Activated T-cell treated with anti-CD3 and anti-CD28 coated beads for 24 hours (primary cell): ENCODE measurements at places on chromosomes 4 and X.

DNA sequence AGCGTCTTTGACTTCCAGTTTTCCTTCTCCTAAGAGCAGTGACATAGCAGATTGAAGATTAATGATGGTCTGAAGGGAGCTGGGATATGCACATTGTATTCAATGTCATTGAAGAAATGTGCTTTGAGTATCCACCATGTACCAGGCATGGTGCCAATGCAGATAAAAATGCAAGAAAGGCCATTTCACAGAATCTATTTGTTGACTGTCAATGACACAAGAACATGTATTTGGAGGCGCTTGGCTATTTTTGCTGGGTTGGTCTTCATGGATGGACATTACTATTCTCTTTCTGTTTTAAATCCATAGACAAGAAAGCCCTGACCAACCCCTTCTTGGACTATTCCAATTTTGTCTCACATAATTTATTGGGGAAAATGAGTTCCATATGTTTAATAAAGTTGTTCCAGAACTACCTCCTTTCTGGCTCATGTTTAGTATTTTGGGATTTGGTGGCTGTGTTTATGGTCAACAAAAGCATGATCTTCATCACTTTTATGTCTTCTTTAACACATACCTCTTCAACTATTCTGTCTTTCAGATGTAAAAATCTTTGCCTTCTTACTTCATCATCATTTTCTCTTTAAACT is 174.5 kb downstream of the CPE start:
- DNase-seq, result no peak

DNA sequence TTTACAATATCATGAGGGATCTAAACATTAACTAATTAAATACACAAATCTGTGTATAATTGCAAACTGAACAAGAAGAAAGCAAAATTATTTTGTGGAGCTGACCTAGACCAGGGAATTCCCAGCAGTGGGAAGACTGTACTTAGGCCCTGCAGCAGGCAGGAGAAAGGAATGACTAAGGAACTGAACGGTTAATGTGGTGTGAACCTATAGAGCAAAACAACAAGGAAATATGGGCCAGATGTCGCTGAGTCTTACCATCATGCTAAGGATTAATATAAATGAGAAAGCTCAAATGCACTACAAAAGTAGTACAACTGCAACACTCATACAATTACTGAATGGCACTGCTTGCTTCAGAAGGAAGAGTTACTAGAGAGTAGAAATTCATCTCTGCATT is 120.3 kb upstream of the ATXN3L start:
- DNase-seq, result no peak

DNA sequence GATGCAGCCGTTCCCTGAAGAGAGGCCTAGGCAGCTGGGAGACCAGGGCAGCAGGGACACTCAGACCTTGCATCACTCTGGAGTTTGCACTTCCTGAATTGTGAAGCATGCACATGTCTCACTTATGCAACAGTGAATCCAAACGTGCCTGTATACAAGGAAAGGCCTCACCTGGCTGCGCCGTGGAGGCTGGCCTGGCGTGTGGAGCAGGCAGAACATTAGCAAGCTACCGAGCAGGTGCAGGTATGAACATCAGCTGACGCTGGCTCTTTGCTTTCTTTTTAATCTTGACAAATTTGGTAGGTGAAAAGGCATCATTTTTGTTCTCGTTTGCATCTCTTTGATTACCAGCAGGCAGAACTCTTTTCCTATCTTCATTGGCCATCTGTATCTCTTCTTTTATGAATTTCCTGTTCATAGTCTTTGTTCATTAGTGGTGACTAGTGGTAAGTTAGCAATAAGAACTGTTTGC is 37.1 kb upstream of the IRAK1 start:
- no peak for DNase-seq

DNA sequence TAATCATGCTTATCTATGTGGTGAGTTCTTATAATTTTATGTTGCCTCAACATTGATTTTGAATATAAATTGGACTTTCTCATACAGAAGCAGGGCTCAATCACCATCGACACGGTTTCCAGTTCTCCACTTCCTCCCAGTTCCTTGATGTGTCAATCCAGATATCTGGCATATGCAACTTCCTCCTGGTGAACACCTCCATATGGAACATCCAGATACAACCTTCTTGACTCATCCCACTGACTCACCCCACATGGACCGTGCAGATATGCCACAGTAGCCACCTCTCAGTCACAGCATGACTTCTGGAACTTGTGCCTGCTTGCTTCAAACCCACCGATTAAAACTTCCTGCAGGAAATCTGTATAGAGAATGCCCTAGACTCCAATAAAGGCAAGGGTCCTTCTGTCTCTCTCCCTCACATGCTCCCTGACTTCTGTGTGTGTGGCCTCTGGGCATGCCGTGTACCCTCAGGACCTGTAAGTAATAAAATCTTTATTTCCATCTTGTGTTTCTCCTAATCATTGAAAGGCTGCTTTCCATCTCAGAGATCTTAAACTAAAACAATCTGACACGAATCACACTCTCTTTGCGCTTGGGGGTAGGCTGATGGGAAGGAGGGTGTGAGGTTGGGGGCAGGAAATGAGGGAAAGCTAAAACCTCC is 67.0 kb downstream of the HTRA3 start:
- no peak for DNase-seq

DNA sequence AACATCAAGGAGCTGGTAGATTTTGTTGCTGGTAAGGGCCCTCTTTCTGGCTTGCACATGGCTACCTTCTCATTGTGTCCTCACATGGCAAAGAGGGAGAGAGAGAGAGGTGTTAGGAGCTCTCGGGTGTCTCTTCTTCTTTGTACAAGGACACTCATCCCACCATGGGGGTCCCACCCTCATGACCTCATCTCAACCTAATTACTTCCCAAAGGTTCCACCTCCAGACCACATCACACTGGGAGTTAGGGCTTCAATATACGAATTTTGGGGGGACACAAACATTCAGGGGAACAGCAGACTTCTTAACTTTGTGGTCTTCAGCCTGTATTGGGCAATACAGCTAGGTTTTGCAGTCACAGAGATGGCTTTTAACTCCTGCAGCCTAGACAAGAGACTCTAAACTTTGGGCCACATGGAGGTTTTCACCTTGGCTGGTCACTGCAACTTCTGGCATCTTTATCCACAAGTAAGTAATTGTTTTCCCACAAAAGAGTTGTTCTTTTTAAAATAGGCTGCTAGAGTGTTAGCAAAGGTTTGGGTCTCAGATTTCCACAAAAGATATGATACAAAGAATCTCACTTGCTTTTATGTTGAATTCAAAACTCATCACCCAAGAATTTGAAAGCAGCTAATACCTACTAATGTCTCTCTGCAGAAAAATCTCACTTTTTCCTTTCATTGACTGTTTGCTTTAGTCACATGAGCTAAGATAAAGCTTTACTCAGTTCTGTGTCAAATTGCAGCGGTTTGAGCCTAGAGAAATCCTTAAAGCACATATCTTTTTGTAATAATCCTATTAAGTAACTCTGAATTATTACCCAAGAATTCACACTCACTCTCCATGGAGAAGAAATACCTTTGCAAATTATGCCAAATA is 39.6 kb upstream of the BBS12 start:
- DNase-seq, result no peak

GRCh38 chr4:110033355-110034025 is 120.8 kb downstream of the EGF start:
- DNase-seq, result no peak

- no peak for DNase-seq
These were observed 3.2 kb downstream of the RPS6KA3 start for GRCh38 chrX:20263474-20263873.

DNA sequence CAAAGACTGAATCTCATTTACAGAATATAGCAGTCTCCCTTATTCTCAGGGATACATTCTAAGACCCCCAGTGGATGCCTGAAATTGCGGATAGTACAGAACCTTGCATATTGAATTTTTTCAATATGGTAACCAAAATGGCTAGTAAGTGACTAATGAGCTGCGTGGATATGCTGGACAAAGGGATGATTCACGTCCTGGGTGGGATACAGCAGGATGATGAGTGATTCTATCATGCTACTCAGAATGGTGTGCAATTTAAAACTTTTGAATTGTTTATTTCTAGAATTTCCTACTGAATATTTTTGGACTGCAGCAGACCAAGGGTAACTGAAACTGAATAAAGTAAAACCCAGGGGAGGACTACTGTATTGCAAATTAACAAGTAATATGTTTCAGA is 66.7 kb downstream of the STAG2 start:
- DNase-seq, result no peak

DNA sequence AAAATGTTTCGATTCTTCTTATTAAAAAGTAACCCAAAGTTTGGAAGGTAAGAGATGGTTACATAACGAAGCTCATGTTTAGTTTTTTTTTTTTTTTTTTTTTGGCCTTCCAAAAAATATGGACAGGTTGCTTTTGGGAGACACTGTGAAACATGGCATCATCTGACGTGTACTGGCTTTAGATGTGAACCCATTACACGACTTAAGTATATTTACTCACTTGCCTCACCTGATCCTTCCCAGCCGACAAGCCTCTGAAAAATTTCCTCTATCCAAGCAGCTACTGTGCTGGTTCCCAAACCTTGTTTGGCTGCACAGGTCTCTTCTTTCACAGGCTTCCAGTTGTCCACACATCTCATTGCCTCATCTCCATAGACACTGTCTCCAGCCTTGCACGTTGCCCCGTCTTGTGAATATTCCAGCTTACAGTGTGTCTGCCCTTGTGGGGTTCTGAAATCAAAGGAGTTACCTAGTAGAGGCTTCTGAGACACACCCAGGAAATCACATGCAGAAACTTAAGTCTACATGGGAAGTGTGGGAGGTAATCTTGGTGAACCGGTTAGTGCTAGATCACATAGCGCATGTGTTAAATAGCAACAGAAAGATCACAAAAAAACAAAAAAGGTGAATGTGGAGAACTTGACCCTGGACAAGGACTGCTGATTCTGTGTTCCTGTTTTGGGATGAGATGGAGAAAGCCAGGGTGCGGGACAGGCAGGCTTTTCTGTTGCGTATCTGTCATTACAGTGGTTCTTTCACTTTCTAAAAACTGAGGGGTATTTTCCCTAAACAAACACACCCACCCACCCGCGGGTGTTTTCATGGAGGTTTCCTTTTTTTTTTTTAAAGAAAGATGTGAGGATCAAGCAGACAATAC is 328.6 kb downstream of the ARHGAP10 start:
- DNase-seq, result peak; percentile 5

DNA sequence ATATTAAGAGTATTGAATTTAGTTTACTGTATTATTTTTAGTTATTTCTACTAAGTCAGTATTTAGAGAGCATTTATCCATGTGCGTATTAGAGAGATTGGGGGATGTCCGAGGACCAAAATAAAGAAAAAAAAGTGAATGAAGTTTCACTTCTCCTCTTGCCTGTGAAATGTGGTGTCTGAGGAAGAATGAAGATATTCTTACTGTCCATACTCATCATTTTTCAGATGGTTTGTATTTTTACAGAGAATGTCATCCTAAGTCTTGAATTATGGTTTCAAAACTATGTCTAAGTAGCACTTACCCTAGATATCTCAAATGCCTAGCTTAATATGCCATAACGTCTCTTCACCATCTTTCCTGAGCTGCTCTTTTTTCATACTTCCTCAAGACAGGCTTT is 854.3 kb downstream of the C4orf33 start:
- no peak for DNase-seq

DNA sequence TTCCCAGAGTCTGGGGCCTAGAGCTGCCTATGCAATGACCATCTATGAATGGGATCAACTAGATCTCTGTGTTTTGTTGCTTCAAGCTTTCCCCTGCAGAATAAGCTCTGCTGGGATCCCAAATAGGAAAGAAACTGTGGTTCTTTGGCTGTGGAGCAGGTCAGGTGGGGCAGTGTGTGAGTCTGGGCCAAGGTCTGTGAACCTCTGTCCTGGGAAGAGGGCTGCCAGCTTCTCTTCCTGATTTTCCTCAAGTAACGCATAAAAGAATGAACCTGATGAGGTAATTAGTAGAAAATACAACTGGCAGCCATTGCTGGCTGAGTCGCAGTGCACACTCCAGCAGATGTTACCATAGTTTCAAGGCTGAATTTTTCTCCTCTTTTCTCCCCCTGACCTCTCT is 4.6 kb upstream of the PIN4 start:
- no peak for DNase-seq

- DNase-seq, result no peak
These were observed 614.5 kb upstream of the LCORL start for GRCh38 chr4:18636001-18636585.

GRCh38 chr4:123939621-123940020 is 543.0 kb downstream of the SPRY1 start:
- no peak for DNase-seq

DNA sequence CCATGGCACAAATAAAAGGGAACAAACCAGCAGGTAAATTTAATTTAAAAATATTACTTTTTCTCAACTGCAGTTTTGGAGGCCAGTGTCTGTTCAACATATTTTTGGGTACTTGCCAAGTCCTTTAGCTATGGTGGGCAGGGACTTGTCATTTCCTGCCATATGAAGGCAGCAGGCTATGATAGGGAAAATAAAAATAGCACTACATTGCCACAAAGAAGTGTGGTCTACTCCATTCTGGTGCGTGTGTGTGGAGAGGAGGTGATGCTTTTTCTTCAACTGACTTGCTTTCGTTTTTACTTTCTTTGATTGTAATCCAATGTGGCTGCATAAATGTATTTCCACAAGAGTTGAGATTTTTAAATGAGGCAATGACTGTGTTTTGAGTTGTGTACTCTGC is 17.2 kb downstream of the GPR174 start:
- DNase-seq, result peak; percentile 32

- peak; percentile 36 for DNase-seq
These were observed at the start of gene FAM149A for GRCh38 chr4:186104114-186104889. FAM149A (plus strand) TSS chr4:186104704.

DNA sequence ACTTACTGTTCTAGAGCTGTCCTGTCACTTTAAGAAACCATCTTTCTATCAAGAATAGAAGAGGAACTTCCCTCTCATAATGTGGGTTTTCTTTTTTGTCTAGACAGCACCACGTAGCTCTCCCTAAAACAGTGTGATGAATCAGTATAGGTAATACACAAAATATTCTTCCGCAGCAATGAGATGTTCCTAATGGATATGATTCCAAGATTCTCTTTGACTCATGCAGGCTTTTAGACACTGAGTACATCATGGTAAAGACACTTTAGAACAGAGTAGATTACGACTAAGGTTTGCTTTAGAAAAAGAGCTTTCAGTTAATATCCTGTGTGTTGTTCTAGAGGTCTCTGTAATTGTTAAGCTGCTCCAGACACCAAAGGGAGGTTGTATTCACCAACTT is 69.8 kb downstream of the PTTG2 start:
- DNase-seq, result no peak

- DNase-seq, result no peak
These were observed 1.8 kb upstream of the TCEANC start for GRCh38 chrX:13651150-13651549.

GRCh38 chr4:112881842-112882241 is 167.6 kb upstream of the ANK2 start:
- no peak for DNase-seq
